Activated T-cell treated with anti-CD3 and anti-CD28 coated beads, Interleukin-2, amount 50 U/mL, for 72 hours (primary cell): ENCODE measurements at places on chromosomes 13 and 19. TPM values are rescaled to one million over a fixed set of nuclear protein-coding genes. Genes with fewer than 3 reads are reported as not detected.

The CALR3 gene
- total RNA-seq = not detected

GRCh38 chr13:52743988-52744387 is 4.4 kb upstream of the CNMD start:
- H3K27ac ChIP-seq = no peak overlapping the region
- peaks cover 4% of the 10 kb centered on the region for H3K36me3 ChIP-seq
- no peak overlapping the region for H3K4me3 ChIP-seq

DNA sequence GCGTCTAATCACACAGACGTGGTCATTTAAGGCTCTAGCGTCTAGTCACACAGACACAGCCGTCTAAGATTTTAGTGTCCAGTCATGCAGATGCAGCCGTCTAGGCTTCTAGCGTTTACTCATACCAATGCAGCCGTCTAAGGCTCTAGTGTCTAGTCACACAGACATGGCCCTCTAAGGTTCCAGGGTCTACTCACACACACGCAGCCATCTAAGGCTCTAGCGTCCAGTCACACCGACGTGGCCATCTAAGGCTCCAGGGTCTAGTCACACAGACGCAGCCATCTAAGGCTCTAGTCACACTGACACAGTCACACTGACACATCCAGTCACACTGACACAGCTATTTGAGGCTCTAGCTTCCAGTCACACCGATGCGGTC is 55.7 kb downstream of the KLF2 start:
- H3K36me3 ChIP-seq = peaks cover under 1% of the 10 kb centered on the region
- H3K4me3 ChIP-seq = no peak overlapping the region
- no peak overlapping the region for H3K27ac ChIP-seq
- H3K27me3 ChIP-seq = peaks cover 8% of the 10 kb centered on the region
- peaks cover 32% of the 10 kb centered on the region for H3K4me1 ChIP-seq
- DNase-seq = no peak

- no peak for DNase-seq
- no peaks in the 10 kb centered on the region for H3K36me3 ChIP-seq
- peaks cover 18% of the 10 kb centered on the region for H3K4me1 ChIP-seq
These were observed 40.2 kb upstream of the NPAS1 start for GRCh38 chr19:46979126-46980105.

- H3K27me3 ChIP-seq = no peaks in the 10 kb centered on the region
- peaks cover 4% of the 10 kb centered on the region for H3K36me3 ChIP-seq
- H3K4me3 ChIP-seq = no peak overlapping the region
- H3K27ac ChIP-seq = no peak overlapping the region
- no peak for DNase-seq
- H3K4me1 ChIP-seq = no peaks in the 10 kb centered on the region
These were observed 7.9 kb upstream of the ARHGAP33 start for GRCh38 chr19:35767288-35768081.

DNA sequence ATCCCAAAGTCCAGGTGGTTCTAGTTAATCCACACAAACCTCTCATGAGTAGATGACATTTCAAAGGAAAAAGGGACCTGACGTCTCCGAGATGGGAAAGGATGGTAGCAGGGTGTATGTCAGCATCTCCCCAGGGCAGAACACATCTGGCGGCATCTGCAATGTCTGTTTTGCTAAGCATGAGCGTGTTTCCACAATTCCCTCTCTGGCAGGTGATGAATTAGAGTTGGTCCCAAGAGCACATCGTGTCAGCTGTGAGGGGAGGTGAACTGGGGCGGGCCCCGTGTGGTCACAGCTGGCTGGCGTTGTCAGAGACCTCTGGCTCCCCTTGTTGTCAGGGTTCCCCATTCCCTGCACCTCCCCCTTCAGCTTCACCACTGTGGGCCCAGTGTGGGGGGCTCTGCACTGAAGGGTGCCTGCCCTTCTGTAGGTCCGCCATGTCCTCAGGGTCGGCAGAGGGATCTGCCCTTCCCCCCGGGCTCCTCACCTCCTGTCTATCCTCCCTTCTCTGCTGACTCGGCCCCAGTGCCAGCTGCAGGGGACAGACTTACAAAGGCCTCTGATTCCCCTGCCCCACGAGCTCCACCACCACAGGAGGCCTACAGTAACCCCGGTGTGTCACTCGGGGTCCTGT is 58.2 kb downstream of the CDADC1 start:
- no peaks in the 10 kb centered on the region for H3K36me3 ChIP-seq
- peaks cover 18% of the 10 kb centered on the region for H3K4me1 ChIP-seq
- no peak overlapping the region for H3K27ac ChIP-seq
- no peak overlapping the region for H3K4me3 ChIP-seq
- DNase-seq = no peak

DNA sequence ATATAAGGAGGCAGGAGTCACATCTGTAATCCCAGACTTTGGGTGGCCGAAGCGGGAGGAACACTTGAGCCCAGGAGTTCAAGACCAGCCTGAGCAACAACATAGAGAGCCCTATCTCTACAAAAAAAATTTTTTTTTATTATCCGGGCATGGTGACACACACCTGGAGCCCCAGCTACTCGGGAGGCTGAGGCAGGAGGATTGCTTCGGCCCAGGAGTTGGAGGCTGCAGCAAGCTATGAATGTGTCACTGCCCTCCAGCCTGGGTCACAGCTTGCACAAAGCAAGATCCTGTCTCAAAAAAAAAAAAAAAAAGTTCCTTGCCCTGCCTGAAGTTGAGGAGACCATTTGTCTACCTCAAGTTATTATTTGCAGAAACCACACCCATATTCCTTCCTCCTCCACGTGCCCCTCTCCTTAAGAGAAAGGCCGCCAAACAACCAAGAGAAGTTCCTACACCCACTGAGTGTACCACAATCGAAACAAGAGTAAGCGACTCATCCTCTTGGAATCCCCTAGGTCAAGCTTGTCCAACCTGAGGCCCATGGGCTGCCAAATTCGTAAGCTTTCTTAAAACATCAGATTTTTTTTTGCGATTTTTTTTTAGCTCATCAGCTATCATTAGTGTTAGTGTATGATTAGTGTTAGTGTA is 2.2 kb downstream of the ABCC4 start:
- H3K4me1 ChIP-seq = peaks cover 45% of the 10 kb centered on the region
- H3K36me3 ChIP-seq = peaks cover 3% of the 10 kb centered on the region
- DNase-seq = peak; percentile 4
- H3K27me3 ChIP-seq = no peaks in the 10 kb centered on the region
- H3K27ac ChIP-seq = no peak overlapping the region

GRCh38 chr13:100549316-100549715 is 39.3 kb downstream of the GGACT start:
- H3K36me3 ChIP-seq = no peaks in the 10 kb centered on the region
- DNase-seq = no peak
- H3K27ac ChIP-seq = no peak overlapping the region
- H3K4me3 ChIP-seq = no peak overlapping the region

DNA sequence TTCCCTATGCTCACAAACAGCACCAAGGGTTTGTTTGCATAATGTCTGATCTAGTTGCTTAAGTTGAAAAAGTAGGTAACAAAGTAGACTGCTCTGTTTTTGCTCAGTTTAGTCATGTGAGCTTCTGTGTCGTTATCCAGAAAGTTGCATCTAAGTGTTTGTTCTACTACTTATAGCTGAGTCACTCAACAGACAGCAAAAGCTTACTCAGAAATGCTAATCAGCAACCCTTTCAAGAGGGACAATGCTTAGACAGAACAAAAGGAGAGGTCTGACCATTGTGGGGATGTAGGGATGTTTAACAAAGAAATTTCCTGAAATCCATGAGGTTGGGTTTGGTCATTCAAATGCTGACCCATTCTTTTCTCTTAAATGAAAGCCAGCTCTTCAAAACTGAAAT is 106.4 kb downstream of the ATP8A2 start:
- H3K27me3 ChIP-seq = peaks cover 18% of the 10 kb centered on the region
- no peak overlapping the region for H3K27ac ChIP-seq
- peaks cover 1% of the 10 kb centered on the region for H3K36me3 ChIP-seq
- H3K4me1 ChIP-seq = no peaks in the 10 kb centered on the region
- H3K4me3 ChIP-seq = no peak overlapping the region

The C13orf46 gene
- 4.6 TPM for total RNA-seq

DNA sequence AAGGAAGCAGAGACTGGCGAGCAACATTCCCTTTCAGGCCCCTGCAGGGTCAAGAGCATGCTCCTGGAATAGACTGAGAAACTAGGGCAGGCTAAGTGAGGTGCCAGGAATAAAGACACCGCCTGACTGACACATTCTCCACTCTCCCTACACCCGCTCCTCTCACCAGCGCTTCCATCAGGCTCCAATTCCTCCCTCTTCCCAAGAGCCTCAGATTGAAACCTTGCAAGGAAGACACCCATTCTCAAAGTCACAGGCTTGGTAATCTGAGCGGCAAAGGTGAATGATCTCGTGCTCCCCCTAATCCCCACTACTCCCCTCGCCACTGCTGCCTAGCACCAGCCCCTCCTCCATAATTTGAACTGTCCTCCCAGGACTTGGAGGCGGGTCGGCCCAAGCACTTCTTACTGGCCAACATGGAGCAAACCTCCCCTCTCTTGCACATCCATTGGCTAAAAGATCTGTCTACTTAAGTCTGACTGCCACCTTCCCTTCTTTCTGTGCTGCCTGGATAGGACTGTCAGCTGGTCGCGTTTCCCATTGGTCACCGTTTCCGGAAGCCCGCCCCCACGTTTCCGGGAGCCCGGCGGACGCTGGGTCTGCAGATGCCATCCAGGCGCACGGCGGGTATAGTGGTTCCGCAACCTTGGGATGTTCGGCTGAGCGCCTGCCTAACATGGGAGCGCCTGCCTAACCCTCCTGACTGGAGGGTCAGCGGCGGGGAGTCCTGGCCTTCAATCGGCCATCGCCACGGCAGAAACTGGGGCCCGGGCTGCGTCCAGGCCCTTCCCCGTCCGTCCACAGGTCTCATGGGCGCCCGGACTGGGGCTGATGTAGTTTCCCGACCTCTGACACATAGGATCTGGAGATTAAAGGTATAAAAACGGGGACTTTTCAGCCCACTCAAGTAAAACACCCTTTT is 33.6 kb downstream of the ZNF383 start:
- peak overlapping the region; percentile 74 for H3K4me3 ChIP-seq
- no peak overlapping the region for H3K27ac ChIP-seq
- H3K4me1 ChIP-seq = no peaks in the 10 kb centered on the region
- peak; percentile 70 for DNase-seq
- no peaks in the 10 kb centered on the region for H3K27me3 ChIP-seq
- H3K36me3 ChIP-seq = peaks cover 34% of the 10 kb centered on the region

The CD320 gene
- total RNA-seq = 32.0 TPM

The HIPK4 gene
- 0.12 TPM for total RNA-seq

- H3K36me3 ChIP-seq = no peaks in the 10 kb centered on the region
- DNase-seq = no peak
- no peaks in the 10 kb centered on the region for H3K27me3 ChIP-seq
- H3K4me1 ChIP-seq = no peaks in the 10 kb centered on the region
- H3K27ac ChIP-seq = no peak overlapping the region
- no peak overlapping the region for H3K4me3 ChIP-seq
These were observed 246.7 kb downstream of the PCDH17 start for GRCh38 chr13:57878291-57878690.

DNA sequence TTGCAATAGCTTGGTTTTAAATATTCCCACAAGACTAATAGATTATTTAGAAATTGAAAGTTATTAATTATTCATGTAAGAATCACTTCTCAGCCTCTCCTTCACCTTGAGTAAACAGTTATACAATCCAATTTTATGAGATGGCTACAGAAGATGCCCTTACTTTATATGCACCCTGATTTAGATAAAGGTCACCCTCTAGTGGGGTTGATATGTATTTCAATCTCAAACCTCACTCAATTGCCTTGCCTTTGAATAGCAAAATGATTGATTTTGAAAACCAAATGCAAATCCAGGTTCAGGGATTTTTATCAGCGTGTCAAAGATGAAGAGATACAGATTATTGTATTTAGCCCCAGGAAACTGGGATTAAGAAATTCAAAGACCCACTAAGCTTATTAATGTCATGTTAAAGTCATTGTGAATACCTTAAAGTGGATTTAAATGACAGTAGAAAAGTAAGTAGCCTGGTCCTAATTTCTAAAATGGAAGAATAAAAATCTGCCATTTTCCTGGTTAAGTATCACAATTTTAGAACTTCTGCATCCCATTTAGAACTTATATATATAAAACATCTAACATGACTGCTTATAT is 305.1 kb downstream of the ITGBL1 start:
- H3K27ac ChIP-seq = no peak overlapping the region
- peaks cover 8% of the 10 kb centered on the region for H3K27me3 ChIP-seq
- no peaks in the 10 kb centered on the region for H3K4me1 ChIP-seq
- no peak overlapping the region for H3K4me3 ChIP-seq
- DNase-seq = no peak

The ZNF534 gene
- not detected for total RNA-seq

The IL4I1 gene
- 16.7 TPM for total RNA-seq

The LIN7B gene
- total RNA-seq = 7.7 TPM

The MKNK2 gene
- total RNA-seq = 121 TPM

DNA sequence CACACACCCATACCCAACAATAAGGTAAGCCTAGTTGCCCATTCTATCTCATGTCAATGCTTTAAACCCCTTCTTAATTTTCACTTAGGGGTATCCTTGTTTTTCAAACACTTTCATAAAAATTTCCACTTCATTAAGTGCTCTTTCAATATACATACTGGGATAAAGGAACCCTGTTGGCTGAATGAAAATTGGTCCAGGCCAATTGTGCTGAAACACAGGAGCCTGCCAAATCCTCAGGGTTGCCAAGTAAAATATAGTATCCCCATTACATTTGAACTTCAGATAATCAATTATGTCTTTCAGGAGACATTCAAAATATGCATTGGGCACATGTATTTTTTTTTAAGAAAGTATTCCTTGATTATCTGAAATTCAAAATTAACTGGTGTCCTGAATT is 1131.1 kb downstream of the SLITRK1 start:
- no peaks in the 10 kb centered on the region for H3K4me1 ChIP-seq
- H3K36me3 ChIP-seq = no peaks in the 10 kb centered on the region
- H3K27me3 ChIP-seq = no peaks in the 10 kb centered on the region
- no peak for DNase-seq
- no peak overlapping the region for H3K4me3 ChIP-seq

DNA sequence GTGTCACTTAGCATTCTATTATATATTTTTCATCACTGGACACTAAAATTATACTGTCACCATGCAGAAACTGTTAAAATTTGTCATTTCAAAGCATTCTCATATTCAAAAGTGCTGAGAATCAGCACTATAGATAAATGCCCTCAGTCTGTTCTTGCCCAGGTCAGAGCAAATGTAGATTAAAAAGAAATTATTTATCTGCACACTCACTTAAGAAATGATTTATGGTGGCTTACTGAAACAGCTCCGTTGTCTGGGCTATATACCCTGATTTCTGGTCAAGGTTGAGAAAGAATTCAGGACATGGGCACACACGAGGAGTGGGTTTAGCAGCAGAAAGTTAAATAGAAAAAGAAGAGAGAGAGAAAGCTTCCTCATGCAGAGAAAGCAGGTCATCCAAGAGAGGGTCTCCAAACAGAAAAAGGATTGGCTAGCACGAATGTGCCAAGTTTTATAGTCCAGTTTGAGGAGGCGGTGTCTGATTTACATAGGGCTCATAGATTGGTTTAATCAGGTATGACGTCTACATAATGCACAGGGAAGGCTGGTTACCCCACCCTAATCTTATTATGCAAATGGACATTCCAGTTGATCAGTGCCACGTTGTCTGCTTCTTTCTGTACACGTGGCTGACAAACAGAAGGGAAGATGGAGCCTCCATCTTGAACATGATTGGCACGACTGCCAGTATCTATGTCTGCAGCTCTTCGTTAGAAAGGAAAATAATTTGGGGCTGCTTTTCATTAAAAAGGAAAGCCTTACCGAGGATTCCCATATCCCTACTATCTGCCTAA is 47.3 kb upstream of the N4BP2L1 start:
- no peaks in the 10 kb centered on the region for H3K36me3 ChIP-seq
- H3K27me3 ChIP-seq = no peaks in the 10 kb centered on the region
- H3K27ac ChIP-seq = no peak overlapping the region
- peaks cover 11% of the 10 kb centered on the region for H3K4me1 ChIP-seq
- H3K4me3 ChIP-seq = no peak overlapping the region
- no peak for DNase-seq
